ENCODE measurements at places on chromosomes 3 and 15.

DNA sequence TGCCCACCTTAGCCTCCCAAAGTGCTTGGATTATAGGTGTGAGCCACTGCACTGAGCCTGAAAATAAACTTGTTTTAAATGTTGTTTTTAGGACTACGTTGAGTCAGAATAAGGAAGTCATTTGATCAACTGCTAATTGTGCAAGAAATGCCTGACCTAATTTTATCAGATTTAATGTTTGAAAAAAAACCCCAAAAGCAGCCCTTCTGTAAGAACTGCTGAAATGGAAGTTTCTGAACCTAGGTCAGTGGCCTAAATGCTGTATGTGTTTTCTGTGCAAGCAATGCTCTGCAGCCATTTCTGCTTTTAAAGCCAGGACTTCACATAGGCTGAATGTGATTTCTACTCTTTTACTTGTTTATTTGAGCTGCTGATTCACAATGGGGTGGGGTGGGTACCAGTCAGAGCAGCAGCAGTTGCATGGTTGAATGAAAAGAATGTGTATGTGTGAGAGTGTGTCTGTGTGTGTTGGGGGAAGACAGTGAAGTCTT lies 6.6 kb downstream of the GPX1 start:
- DNase-seq: peak; percentile 96

GRCh38 chr3:49703443-49703927 lies 14.1 kb downstream of the RNF123 start:
- peak; percentile 82 for DNase-seq

- DNase-seq: no peak
Observed at GRCh38 chr15:91961357-91961756, 107.8 kb downstream of the SLCO3A1 start.

DNA sequence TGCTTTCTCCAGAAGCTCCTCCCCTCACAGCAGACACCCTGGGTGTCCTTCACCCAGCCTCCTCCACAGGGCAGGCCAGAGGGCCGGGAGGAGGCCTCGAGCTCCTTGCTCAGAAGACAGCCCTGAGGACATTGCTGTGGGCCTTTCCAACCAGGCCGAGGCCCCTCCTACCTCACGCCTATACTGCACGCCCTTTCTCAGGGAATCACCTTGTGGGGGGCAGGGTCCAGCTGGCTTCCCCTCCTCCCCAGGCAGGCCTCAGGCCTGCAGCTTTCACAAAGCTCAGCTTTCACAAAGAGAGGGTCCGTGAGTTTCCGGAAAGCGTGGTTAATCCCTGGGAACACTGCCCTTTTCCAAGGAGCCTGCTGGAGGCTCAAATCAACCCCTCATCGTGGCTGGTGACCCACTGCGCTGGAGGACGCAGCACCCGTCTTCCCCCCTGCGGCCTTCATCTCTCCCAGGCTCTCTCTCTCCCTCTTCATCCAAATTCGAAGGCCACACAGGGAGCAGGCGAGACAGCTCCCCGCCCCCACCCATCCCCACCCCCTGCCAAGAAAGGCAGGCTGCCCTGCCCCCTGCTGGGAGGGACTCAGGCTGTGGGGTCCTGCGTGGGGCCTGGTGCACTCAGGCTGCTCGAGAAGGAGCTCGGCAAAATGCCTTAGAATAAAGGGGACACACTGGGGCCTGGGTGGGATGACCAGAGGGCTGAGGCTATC lies 79.4 kb downstream of the OCA2 start:
- DNase-seq: no peak

DNA sequence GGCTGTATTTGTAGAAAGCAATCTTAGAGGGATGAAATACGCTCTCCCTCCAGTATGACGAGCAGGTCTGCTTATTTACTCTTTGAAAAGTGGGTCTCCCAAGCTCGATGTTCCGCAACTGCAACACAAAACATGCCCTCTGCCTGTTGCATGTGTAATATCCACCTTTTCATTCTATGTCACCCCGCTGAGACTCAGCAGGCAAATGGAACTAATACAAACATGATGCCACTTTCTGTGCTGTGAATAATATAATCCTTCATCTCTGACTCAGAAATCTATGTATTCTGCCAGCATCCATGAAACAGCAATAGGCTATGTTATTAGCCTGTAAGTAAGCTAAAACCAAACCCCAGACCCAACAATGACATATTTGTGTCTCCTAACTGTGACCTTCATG lies 200.8 kb upstream of the TMCO5A start:
- DNase-seq: no peak

DNA sequence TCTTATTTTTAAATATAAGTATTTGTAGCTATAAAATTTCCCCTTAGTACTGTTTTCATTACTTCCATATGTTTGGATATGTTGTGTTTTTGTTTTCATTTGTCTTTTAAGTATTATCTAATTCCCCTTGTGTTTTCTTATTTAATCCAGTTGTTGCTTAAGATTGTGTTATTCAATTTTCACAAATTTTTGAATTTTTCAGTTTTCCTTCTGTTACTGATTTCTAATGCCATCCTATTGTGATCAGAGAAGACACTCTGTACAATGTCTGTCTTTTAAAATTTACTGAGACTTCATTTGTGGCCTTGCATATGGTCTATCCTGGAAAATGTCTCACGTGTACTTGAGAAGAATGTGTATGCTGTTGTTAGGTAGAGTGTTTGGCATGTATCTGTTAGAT lies 795.6 kb upstream of the CFAP20DC start:
- no peak for DNase-seq

All from suppressor macrophage treated with lipopolysaccharide for 1 hour (primary cell).